Natural killer cell (primary cell): ENCODE measurements at places on chromosomes 2 and 18. TPM values are rescaled to one million over a fixed set of nuclear protein-coding genes. Genes with fewer than 3 reads are reported as not detected.

Gene ZNF892
- 2.9 TPM for total RNA-seq

Gene TMEM200C
- total RNA-seq = not detected

Gene CNGA3
- not detected for total RNA-seq

Gene MEP1B
- not detected for total RNA-seq

Gene CAPN13
- not detected for total RNA-seq

Gene PPP1R1C
- not detected for total RNA-seq

Gene STEAP3
- total RNA-seq = 1.7 TPM

Gene NT5DC4
- total RNA-seq = 2.0 TPM

Gene CHRND
- not detected for total RNA-seq

- no peak for DNase-seq
Observed at GRCh38 chr18:60019463-60019840, 119.7 kb downstream of the PMAIP1 start.

GRCh38 chr2:150286730-150287362 lies 200.6 kb downstream of the RND3 start:
- DNase-seq = no peak

DNA sequence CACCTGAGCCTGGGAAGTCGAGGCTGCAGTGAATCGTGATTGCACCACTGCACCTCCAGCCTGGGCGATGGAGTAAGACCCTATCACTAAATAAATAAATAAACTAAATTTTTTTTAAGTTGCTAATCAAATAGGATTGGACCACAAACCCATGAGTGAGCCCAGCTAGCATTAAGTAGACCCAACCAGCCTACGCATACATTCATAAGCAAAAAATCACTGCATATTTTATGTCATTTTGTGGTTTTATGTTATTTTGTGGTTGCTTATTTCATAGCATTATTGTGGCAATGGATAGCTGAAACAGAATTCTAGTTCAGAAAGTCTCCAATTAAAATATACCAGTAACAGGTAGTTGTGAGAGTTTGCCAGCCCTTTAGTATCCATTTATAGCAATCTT lies 29.1 kb upstream of the ZC3H15 start:
- no peak for DNase-seq

GRCh38 chr2:151306621-151307020 lies 17.2 kb upstream of the NMI start:
- no peak for DNase-seq

DNA sequence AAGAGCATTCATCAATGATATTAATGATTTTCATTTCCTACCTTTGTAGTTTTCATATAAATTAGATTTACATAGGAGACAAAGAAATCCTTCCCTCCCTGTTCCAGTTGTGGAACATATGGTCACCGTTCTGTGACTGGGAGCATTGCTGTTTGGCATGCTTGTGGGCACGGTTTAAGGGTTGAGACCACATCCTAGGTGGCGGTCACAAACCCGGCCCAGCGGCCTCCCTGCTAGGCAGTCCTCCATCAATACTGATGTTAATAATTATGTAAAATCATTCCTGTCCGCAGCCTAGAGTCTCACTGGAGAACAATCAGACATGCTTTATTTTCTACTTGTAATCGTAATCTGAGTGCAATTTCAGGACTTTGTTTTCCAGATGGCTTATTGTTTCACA lies 117.9 kb downstream of the AGAP1 start:
- no peak for DNase-seq

- no peak for DNase-seq
Observed at GRCh38 chr2:137231628-137232027, 466.3 kb downstream of the THSD7B start.

GRCh38 chr2:120134263-120134662 lies 88.9 kb downstream of the TMEM185B start:
- DNase-seq = no peak

DNA sequence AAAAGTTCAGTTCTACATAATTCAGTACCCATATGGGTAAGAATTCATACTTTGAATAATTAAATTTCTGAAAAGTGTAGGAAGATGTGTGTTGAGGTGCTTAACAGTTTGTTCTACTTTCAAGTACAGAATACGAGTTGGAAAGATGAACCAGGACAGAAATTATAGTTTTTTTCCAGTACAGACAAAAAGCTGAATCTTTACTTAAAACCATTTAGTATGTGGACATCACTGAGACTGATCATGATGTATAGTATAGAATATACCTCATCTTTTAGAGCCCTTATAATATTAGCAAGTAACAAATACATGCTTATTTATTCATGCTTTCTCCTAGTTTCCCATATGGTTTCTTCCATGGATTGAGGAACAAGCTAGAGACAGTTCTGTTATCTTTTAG lies 10.0 kb downstream of the DDX1 start:
- no peak for DNase-seq

GRCh38 chr2:101983928-101984327 lies 7.8 kb upstream of the IL1R2 start:
- DNase-seq = no peak

DNA sequence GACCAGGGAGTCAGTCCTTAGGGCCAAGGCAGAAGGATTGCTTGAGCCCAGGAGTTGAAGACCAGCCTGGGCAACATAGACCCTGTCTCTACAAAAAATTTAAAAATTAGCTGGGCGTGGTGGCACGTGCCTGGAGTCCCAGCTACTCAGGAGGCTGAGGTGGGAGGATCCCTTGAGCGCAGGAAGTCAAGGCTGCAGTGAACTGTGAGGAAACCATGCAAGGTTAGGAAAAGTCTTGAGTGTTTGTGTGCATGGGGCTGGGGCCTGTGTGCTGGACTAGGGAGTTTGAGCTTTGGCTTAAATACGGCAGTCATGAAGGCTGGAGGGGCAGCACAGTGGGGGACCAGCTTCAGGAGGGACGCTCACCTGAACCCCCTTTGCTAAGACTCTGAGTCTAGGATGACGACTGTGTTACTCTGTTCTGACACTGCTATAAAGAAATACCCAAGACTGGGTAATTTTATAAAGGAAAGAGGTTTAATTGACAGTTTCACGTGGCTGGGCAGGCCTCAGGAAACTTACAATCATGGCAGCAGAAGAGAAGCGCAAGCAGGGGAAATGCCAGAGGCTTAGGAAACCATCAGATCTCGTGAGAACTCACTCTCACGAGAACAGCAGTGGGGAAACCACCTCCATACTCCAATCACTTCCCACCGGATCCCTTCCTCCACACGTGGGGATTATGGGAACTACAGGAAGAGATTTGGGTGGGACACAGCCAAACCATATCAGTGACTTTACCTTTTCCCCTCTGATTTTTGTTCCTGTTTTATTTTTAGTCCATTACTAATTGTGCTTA lies 39.4 kb downstream of the GORASP2 start:
- no peak for DNase-seq

- peak; percentile 87 for DNase-seq
Observed at GRCh38 chr2:195535911-195536522, 121.0 kb upstream of the SLC39A10 start.

DNA sequence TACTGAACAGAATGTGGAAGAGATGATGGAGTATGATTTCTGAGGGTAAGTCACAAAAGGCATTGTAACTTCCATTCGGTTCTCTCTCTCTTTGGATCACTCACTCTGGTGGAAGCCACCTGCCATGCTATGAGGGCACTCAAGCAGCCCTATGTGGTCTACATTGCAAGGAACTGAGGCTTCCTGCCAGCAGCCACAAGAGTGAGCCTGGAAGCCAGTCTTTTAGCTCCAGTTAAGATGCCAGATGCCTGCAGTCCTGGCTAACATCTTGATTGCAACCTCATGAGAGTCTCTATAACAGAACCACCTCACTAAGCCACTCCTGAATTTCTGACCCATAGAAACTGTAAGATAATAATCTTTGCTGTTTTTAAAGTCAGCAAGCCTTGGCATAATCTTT lies 935.7 kb downstream of the LRP1B start:
- DNase-seq = no peak
